ENCODE measurements at places on chromosomes 13 and 19. TPM values are rescaled to one million over a fixed set of nuclear protein-coding genes. Genes with fewer than 3 reads are reported as not detected.

GRCh38 chr13:92500192-92500591 lies 726.4 kb upstream of the GPC6 start:
- no peak for DNase-seq

- no peak for DNase-seq
These were observed 557.0 kb downstream of the FGF9 start for GRCh38 chr13:22227895-22228294.

GRCh38 chr19:44845612-44846454 lies at the start of gene NECTIN2:
Gene NECTIN2, plus strand, starts transcription at chr19:44846297. Its CDS starts 229 bp downstream, at chr19:44846526.
- peak; percentile 97 for DNase-seq

DNA sequence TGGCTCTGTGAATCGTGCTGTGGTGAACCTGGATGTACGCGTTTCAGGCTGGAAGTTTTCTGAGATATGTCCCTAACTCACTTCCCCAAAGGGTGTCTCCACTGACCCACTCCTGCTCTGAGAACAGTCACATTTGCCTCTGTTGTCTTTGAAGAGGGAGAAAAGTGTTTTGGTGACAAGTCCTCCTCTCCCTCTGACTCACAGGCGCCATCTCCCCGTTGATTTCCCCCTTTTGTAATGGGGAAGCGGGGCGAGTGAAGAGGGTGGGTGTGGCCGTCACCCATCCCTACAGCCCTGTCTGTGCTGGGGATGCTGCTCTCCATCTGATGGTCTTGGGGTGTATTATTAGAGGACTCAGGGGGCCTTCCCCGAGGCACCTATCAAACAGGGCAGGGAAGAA lies 9.6 kb downstream of the APC2 start:
- DNase-seq: no peak

DNA sequence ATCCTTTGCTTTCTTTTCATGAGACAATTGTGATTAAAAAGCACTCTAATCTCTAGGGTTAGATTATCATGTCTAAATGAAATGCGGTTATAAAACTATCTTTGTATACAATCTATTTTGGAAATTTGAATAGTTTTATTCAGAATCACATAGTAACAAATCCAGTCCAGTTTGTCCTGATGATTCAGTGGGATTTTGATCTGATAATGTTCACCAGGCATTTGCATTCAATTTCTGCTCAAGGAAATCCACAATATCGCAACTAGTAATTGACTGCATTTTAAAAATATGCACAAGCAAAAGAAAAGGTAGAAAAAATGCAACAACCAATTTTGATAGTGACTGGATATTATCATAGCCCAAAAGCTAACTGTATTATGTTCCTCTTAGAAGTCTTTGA lies 63.8 kb downstream of the ITGBL1 start:
- DNase-seq: no peak

GRCh38 chr19:37872383-37872782 lies 34.0 kb downstream of the WDR87 start:
- no peak for DNase-seq

DNA sequence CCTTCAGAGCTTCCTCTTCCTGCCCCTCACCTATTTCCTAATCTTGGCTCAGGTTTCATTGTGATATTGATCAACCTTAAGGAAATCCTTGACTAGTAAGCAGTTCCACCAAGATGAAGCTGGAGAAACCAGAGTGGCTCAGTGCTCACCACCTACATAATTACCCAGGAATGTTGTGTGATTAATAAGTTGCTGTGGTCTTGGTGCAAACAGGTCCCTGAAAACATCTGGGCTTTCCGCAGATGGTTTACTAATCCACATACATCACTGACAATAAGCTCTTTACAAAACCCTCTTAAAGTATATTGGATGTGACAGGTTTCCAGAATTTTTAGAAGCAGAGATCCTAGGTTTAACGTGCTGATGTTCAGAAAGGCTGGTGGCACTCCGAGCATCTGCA lies 8.6 kb upstream of the SERP2 start:
- DNase-seq: no peak

DNA sequence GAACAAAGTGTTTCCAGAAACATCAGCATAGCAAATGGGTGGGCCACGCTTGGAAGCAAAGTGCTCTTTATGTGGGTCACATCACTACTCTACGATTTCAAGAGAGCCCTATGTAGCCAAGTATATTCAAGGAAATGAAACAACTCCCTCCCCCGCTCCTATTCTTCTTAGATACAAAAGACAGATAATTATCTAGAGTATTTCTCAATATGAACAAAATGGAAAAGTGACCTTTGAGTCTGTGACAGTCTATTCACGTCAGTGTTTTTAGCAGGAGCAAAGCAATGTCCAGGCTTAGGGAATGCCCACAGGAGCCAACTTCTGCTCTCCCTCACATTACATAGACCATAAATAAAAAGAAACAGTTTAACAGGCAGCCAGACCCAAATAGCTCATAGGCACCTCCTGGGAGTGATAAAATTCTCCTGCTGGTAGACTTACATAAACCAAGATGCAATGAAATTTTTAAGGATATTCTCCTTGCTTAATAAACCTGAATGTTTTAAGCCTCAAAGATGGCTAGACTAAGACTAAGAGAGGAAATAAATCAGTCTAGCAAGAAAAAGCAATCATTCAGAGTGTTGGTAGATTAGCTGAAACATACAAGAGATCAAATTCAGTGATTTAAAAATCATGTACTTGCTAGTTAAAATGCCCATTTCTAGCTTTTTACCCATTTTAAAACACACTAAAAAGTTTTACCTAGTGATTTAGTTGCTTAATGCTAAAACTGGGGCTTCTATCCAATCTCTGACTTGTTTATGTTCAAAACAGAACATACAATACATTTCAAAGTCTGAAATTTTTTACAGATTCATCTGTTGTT lies 182.8 kb downstream of the RGCC start:
- DNase-seq: no peak

GRCh38 chr19:19276386-19276785 lies 3.3 kb upstream of the TM6SF2 start:
- no peak for DNase-seq

- DNase-seq: no peak
These were observed 196.2 kb upstream of the ZNF536 start for GRCh38 chr19:30175987-30176386.

DNA sequence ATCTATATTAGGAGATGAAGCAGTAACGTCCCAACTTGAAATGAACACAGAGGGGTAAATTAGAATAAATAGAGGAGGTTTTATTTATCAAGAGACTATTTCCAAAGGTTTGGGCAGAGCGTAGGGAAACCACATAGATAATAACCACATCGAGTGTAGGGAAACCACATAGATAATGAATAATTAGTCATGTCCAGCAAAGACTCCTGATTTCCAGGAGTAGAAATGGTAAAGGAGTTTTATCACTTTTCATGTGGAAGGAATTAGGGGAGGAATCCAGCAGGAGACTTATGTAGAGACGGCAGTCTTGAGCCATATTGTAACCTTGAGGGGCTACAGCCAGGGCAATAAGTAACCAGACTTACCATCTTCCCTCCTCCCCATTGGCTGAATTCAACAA lies 136.3 kb upstream of the CSNK1A1L start:
- no peak for DNase-seq

GRCh38 chr13:75016225-75016624 lies 465.7 kb downstream of the TBC1D4 start:
- DNase-seq: no peak

GRCh38 chr13:77714119-77714755 lies 16.8 kb downstream of the SLAIN1 start:
- DNase-seq: no peak

DNA sequence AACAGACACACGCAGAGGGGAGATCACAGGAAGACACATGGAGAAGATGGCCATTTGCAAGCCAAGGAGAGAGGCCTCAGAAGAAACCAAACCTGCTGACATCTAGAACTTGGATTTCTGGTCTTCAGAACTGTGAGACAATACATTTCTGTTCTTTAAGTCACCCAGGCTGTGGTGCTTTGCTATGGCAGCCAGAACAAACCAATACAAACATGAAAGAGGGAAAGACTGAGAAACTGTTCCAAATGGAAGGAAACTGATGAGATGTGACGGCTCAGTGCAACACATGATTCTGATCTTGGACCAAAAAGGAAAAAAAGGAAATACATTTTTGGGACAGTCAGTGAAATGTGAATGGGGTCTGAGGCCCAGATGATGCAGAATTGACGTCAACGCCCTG lies 30.2 kb upstream of the SACS start:
- DNase-seq: no peak

- DNase-seq: no peak
These were observed 2.0 kb upstream of the PTOV1 start for GRCh38 chr19:49848938-49849337.

DNA sequence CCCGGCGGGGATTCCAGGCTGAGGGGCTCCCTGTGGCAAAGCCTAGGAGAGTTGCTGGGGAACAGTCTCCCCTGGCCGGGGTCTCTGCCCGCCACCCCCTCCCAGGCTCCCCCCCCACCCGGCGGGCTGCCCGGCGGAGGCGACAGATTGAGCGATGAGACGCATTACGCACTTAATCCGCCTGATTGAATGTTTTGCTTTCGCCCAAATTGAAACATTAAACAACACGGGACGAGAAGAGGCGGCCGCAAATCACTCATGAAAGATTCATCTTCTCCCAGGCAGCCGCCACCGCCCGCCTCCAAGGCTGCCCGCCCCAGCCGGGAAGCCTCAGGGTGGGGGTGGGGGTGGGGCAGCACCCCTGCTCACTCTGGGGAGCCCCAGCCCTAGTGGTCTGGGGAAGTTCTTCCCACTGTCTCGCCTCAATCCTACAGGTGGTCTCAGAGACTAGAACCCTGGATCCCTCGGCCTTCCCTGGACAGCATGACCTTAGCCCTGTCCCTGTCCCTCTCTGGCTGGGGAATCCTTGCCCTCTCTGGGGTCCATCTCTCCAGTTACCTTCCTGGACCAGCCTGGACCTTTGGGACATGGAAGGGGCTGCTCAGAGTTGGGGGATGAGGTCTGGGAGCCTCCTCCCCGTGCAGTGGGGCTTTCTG lies 7.6 kb upstream of the ERFL start:
- DNase-seq: no peak

GRCh38 chr19:19657397-19657783 lies 6.1 kb downstream of the ATP13A1 start:
- no peak for DNase-seq

DNA sequence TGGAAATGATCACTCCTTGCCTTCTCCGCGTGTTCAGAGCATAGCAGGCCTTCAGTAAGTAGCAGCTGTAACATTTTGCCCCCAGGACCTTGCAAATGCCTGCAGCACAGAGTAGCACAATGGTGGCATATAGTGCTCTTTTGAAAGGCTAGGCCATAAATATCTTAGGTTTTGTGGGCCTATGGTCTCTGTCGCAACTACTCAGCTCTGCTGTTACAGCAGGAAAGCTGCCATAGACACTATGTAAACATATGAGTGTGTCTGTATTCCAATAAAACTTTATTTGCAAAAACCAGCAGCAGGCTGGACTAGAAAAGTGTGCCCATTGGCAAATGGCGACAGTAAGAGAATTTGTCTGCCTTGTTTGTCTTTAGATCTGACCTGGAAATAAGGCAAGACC lies 9.4 kb downstream of the ITPKC start:
- DNase-seq: no peak

VSTM1 gene
- not detected for total RNA-seq

SOX1 gene
- not detected for total RNA-seq

MCF2L gene
- total RNA-seq: not detected

COL5A3 gene
- total RNA-seq: 3.1 TPM

MAMSTR gene
- 0.79 TPM for total RNA-seq

CPB2 gene
- not detected for total RNA-seq

S1PR5 gene
- not detected for total RNA-seq

PSG6 gene
- not detected for total RNA-seq

MTUS2 gene
- total RNA-seq: not detected
